Stimulated activated CD8-positive, alpha-beta memory T cell treated with anti-CD3 and anti-CD28 coated beads, Interleukin-15, amount 100 ng/mL, for 4 hours (primary cell): ENCODE measurements at places on chromosomes 6 and 20.

- DNase-seq = no peak
Measured at GRCh38 chr6:72616406-72617015, 5.4 kb upstream of the KCNQ5 start.

- no peak for DNase-seq
Measured at GRCh38 chr6:38113825-38114576, 294.5 kb downstream of the ZFAND3 start.

DNA sequence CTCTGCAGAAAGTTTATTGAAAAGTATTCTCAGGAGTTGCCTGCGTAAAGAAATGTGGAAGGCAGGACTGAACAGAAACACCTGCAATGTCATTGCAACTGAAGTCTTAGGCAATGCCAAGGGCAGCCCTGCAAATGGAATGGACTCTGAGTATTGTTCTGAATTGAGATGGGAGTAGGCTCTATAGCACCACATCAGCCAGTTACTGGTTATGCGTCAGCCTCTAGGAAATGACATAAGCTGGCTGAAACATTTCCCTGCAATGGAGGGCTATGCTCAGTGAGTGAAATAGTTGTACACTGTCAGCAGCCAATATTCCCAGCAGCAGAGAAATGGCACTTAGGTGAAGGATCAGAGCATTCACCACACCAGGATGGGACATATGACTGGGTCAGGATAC lies 13.8 kb upstream of the GJE1 start:
- DNase-seq = no peak

DNA sequence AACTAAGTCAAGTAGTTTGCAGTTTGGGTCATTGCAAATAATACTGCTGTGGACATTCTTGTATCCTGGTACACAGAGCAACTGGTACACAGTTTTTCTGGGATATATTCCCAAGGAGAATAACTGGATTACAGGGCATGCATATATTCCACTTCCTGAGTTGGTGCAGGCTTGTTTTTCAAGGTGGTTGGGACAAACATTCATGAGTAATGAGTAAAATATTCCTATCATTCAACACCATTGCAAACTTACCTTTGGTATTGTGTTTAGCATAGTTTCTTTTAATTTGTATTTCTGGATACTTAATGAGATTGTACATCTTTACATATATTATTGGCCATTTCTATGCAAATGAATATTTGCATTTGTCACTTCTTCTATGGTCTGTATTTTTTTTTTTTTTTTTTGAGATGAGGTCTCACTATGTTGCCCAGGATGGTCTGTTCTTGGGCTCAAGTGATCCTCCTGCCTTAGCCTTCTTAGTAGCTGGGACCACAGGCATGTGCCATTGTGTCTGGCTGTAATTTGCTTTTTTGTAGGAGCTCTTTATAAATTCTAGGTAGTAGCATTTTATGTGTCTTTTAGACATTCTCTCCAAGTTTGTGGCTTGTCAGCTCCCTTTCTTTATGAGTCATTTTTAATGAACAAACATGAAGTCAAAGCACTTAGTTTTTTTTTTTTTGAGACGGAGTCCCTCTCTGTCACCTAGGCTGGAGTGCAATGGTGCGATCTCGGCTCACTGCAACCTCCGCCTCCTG lies 158.7 kb downstream of the SOX4 start:
- no peak for DNase-seq

DNA sequence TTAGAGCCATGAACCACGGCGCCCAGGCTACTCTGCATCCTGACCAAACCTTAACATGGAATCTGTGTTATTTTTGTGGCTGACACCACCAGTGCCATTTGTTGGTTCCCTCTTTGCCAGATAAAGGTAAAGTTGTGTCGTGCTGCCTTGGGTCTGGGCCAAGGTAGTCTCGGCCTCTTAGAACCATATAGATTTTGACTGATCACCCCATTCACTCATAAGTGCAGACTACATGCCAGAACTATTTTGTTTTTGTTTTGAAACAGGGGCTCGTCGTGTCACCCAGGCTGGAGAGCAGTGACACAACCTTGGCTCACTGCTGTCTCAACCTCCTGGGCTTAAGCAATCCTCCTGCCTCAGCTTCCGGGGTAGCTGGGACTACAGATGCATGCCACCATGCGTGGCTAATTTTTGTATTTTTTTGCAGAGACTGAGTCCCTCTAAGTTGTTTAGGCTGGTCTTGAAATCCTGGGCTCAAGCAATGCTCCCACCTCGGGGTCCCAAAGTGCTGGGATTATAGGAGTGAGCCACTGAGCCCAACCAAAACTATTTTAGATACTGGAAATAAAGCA lies 19.2 kb upstream of the RIPOR3 start:
- DNase-seq = no peak

DNA sequence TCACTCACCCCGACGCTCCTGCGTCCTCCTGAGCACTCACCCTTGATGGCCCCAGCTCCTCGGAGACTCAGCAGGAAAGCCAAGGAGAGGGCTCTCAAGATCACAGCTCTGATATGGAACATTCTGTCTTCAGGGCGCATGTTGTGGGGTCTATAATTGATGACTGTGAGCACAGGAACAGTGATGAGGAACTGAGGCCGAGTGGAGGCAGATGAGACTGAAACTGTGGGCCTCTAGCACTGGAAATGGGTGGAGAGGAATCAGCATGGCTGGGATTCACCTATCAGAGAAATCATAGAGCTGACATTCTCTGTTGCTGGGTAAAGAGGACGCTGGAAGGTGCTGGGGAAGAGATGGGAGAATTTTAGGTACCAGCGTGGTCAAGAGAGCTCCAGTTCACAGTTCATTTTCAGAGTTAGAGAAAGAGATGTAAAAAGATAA lies at the start of gene HLA-DPA1:
HLA-DPA1 (minus strand) TSS at position 219 of the 441 bp plus-strand sequence.
- DNase-seq = no peak
